Neuronal stem cell (in vitro differentiated cells): ENCODE measurements at places on chromosomes 2 and 18.

- DNase-seq, result peak; percentile 58
Measured at GRCh38 chr2:25132299-25132635, 36.1 kb downstream of the POMC start.

DNA sequence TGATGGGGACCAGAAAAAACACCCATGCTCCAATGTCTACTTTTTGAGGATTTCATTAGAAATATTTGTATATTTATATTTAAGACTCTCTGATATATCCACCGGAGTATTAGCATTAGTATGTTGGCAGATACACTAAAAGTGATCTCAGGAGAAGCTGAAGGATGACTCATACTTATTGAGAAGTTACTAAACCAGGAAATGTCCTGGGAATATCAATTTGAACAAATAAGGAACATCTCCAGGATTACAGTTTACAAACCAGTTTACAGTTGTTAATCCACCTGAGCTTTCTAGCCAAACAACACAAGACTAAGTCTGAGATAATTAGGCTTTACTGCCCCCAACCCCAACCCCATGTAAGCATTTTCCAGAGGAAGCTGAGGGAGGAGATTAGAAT lies 16.1 kb upstream of the DPP4 start:
- no peak for DNase-seq

DNA sequence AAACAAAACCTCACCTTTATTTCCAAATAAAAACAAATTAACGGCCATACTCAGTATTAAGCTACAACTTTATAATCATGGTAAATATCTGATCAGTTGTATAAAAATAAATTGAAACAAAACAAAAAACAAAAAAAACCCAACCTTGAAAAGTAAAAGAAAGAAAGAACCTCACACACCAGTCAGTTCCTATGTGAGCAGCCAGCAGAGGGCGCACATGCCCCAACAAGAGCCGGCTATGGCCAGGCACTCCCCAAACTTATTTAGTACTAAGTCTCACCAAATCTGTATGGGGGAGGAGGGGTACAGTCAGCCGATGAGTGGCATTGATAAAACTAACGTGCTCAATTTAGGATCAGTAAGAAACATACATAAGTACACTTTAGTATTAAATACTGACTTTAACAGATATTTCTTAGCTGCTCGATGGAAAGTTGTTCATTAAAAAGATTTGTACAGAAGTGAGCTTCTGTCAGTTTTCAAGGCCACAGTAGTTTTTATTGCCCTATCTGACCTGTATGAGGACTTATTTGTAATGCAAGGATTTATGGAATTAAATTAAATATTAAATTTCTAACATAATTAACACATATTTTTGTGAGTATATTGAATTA lies 172.6 kb downstream of the TCF4 start:
- DNase-seq, result peak; percentile 78

DNA sequence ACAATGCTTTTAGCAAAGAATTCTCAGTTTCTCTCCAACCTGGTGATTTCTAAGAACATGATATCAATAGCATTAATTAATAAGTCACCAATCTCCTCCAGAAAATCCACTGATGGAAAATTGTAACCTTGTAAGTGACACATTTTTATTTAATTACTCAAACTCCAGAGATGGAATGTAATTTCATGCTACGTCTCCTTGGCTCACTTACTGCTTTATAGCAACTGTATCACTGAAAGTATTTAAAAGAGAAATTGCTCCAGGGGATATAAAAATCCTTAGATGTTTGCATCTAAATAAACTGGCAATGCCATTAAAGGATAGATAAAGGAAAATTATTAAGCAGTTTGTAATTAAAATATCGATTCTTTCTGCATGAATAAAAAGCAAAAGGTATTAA lies 325.4 kb downstream of the TSN start:
- no peak for DNase-seq

- no peak for DNase-seq
Measured at GRCh38 chr2:174544156-174544555, 53.4 kb downstream of the WIPF1 start.

DNA sequence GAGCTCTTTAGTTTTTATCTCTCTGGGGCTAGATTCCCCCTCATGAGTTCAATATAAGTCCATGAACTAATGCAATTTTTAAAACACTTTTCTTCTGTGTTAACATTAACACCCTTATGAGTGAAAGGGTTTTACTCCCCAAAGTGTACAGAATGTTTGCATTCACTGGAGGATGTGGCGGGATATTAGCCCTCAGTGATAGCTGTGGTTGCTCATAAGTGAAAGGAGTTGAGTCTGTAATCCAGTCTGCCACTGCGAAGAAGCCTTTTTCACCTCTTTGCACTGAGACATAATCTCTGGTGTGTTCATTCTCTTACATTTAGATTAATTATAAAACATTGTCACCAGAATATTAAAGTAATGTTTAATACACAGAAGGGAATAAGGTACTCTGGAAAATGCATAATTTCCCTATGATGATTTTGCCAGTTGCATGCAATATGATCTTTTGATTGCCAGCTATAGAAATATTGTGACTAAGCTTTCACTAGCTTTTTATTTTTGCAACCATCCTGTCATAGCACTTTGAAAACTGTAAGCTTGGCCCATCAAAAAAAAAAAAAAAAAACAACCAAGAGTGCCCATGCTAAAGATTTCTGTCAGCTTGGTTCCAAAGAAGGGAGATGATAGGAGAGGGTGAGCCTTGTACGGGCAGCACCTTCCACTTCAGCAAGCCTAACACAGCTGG lies 113.2 kb downstream of the BCL11A start:
- DNase-seq, result no peak

DNA sequence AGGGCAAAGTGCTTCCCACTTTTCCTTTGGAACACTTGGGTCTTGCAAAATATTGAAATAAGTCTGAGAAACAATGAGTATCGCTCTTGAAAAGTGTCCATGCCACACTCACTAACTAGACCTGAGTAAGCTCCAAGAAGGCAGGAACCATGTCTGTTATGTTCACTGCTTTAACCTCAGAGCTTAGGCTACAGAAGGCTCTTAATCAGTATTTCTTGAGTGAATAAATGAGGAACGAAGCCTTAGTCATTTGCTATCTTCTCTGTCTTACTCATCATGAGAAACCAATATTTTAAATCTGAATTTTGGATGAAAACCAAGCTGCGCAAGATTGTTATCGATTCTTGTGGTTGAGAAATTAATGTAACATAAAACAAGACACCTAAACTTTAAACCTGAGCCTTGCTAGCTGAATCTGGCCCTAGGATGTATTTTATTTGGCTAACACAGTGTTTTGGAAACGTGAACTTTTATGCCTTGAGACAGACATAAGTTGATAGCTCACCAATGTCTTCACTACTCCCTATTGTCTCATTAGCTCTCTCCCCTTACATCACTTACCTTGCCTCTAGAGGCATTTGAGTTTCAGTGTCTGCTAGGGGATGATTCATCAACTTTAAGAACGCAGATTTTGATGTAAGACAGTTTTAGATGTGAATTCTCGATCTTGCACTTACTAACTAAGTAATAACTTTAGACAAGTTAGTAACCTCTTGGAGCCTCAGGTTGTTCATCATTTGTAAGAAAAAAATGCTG lies 392.8 kb upstream of the MEIS1 start:
- no peak for DNase-seq

GRCh38 chr2:110657724-110658305 lies 20.0 kb downstream of the BUB1 start:
- DNase-seq, result no peak

- DNase-seq, result no peak
Measured at GRCh38 chr2:198173242-198173641, 368.8 kb downstream of the PLCL1 start.

DNA sequence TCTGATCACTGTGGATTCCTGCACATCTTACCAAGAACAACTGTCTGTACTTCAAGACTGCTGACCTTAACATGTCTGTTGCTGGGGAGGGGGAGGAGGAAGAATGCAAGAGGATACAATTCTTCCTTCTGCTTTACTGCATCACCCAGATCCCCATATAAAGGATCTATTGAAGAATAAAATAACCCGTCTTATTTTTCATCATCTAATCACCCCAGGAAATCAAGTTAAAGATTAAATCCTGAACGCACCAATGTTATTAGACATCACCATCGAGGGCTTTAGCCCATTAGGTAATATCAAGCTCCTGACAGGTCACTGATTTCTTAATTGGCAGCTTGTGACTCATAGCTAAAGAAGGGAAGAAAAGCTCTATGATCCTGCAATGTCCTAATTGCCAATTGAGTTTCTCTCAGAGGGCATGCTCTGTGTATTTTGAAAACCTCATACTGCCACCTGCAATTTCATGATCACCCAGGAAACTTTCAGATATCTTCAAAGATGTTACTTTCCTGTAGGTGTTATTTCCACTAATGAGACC lies 75.4 kb upstream of the KCNE4 start:
- DNase-seq, result no peak

- DNase-seq, result no peak
Measured at GRCh38 chr2:118536306-118536705, 311.1 kb downstream of the EN1 start.

DNA sequence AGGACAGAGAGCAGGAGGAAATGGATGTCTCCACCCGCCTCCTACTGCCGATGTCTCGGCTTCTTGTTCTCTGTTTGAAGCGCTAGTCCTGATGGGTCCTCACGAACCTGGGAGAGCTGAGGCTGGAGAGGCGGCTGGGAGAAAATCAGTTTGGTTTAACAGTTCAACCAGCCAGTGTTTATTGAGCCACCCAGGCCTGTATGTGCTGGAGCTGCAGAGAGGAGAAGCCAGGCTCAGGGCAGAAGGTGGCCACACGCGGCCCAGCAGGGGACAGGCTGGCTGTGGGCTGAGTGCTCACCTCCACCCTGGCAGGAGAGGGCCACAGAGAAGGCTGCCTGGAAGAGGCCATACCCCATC lies 202.1 kb downstream of the CYP26B1 start:
- no peak for DNase-seq

GRCh38 chr2:129796801-129797488 lies 182.5 kb upstream of the RAB6C start:
- DNase-seq, result no peak

- DNase-seq, result no peak
Measured at GRCh38 chr2:42796427-42797248, 4.3 kb upstream of the HAAO start.

GRCh38 chr2:66233981-66234380 lies 200.9 kb upstream of the MEIS1 start:
- DNase-seq, result no peak

- DNase-seq, result no peak
Measured at GRCh38 chr2:120988051-120988699, 252.5 kb downstream of the GLI2 start.

DNA sequence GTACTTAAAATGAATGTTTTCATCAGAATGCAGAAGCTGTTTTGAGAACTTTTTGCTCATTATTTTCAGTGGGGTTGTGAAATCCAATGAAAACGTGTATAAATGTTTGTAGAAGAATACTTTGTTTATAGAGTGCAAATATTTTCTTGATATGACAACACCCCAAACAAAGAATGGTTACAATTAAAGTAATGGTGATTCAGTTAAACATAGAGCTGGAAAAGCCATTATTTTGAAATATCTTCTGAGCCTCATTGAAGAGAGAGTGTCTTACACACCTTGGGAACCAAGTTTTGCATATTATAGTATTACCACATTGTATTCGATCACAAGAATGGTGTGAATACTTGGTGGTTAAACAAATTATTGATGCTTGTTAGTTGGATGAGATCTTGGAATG lies 48.7 kb downstream of the SPTBN1 start:
- no peak for DNase-seq

DNA sequence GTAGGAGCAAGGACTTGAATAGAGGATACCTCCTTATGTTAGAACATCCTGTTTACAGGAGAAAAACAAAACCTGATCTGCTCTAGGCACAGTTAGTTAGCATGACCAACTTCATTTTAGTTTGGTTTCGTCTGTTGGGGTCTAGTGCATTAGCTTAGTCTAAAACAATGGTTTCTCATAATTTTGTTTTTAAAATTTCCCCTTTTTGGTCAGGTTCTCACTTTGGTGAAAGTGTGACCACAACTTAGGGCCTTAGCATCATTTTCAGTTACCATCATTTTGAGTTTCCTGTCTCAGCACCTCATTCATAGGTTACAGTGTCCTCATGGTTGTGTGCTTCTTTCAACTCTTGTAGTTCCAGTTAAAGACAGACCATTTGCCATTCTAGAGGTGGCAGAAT lies 1277.0 kb upstream of the SLC39A10 start:
- DNase-seq, result no peak

GRCh38 chr2:140442319-140442718 lies 1662.1 kb upstream of the NXPH2 start:
- no peak for DNase-seq

DNA sequence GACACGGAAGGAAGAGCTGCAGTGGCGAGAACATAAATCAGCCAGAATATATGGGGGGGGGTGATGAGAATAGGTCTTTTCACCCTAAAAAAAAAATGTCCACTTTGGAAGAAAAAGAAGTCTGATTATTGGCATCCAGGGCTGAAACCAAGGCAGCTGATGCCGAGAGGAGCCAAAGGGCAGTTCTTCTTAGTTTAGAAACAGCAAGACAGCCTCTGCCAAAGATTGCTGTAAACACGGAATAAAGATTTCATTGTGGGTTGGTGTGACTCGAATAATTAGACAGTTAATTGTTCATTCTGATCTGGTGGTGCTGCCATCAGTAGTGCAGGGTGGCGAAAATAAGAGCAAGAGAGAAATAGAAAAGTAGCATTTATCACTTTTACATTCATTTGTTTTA lies 3.5 kb downstream of the CDH20 start:
- DNase-seq, result no peak

DNA sequence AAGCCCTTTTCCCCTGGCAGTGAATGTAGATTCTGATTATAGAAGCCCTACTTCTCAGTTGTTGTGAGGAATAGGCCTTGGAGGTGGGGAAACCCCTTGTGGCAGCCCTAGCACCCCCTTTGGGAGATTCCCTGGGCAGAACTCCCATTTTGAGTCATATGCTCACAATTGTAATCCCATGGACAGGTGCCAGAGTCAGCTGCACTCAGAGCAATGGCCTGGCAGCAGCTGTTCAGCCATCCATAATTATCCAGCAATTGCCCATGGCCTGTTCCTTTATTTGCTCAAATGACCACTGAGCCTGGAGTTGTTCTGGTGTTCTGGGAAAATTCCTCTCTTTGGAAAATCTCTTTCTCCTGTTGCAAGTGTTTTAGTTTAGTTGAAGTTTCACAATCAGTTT lies 71.7 kb downstream of the PTRHD1 start:
- DNase-seq, result no peak

GRCh38 chr2:101723371-101724124 lies 26.0 kb downstream of the MAP4K4 start:
- no peak for DNase-seq

DNA sequence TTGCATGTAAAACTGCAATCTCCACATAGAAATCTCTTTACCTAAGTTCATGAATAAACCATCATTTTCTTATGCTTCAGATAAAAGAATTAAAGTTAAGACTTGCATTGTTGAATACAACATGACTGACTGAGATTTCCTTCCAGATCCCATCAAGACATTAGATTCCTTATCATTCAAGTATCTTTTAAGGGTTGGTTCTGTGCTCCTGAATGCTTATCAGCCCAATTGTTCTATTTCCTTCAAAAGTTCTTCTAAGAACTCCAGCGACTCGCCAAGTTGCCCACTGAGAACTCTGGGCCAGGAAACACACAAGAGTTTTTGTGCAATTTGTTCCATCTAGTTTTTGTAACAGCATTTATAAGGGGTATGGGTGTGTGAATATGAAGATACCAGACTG lies 120.3 kb downstream of the RBMS1 start:
- DNase-seq, result no peak
